ENCODE measurements at places on chromosomes 11 and 22. TPM values are rescaled to one million over a fixed set of nuclear protein-coding genes. Genes with fewer than 3 reads are reported as not detected.

PARVG gene
- 55.5 TPM for total RNA-seq

PDE2A gene
- total RNA-seq = 0.68 TPM

OTOG gene
- total RNA-seq = not detected

SCGB1C1 gene
- not detected for total RNA-seq

ADM2 gene
- 7.0 TPM for total RNA-seq

SLC25A22 gene
- 22.6 TPM for total RNA-seq

C11orf16 gene
- total RNA-seq = not detected

RASGRP2 gene
- 12.5 TPM for total RNA-seq

BIK gene
- 1.4 TPM for total RNA-seq

DNA sequence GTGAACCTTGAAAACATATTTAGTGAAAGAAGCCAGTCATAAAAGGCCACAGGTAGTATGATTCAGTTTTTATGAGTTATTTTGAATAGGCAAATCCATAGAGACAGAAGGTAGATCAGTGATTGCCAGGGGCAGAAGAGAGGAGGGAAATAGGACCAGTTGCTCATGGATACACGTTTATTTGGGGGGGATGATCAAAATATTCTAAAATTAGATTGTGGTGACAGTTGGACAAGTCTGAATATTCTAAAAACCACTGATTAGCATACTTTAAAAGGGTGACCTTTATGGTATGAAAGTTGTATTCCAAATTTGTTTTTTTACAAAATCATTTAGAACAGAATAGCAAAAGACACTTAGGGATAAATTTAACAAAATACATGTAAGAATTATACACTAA lies 28.6 kb downstream of the QSER1 start:
- DNase-seq = no peak

GRCh38 chr11:47021527-47021818 lies 84.9 kb downstream of the CSTPP1 start:
- no peak for DNase-seq

GRCh38 chr11:86726118-86726753 lies 53.8 kb upstream of the ME3 start:
- no peak for DNase-seq

DNA sequence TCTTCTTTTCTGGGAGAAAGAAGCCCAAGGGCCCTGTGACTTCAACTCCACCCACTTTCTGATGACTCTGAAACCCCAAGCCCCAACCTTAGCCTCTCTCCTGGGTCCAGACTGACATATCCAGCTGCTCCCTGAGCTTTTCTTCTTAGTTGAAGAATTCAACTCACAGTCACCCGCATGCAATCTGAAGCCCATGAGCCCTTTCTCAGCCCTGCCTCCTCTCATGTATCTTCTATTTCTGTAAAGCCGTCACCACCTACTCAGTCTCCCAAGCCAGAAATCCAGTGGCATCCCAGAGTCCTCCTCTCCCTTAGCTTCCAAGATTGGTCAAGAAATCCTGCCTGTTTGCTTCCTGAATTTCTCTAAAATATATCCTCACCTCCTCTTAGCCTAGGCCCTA lies 7.1 kb upstream of the TMA7B start:
- DNase-seq = no peak

DNA sequence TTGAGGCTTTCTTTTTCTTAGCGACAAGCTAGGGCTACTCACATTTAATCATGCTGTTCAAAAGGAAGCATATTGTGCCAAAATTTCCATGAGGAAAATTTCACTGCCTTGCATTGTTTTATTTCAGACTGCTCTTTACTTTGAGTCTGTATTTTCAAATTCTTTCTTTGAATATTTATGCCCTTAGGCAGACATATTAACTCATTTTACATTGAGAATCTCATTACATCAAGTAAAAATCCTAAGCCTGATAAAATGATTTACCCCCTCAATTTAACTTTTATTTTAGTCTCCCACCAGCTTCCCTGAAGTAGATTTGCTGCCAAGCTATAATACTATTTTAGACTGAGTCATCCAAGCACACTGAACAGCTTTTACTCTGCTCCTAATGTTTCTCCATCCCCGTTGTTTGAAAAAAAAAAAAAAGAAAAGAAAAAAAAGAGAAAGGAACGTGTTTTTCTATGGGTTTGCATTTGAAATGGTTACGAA lies 189.3 kb upstream of the MTMR2 start:
- no peak for DNase-seq

DNA sequence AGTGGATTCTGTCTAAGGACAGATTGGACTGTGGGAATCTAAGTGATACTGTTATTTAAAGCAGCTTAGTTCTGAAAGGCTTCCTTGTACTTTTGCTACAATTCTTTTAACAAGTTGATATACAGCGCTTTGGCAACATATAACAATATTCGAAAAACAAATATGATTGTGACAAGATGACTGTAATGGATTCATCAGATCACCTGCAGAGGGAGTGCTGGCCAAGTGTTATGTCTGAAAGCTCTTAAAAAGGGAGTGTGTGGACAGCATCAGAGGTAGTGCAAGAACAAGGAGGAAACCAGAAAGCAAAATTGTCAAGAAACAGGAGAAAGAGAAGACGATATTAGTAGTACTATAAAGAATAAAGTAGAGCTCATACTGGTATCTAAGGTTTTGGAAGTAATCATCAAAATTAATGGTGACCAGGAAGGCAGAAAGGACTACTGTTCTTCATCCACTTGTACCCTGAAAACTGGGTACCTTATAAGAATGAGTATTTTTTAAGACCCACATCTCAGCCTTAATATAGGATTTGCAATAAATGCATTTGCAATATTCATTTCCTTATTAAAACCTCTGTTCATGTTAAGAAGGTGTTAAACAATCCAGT lies 1112.0 kb upstream of the CCDC90B start:
- no peak for DNase-seq

DNA sequence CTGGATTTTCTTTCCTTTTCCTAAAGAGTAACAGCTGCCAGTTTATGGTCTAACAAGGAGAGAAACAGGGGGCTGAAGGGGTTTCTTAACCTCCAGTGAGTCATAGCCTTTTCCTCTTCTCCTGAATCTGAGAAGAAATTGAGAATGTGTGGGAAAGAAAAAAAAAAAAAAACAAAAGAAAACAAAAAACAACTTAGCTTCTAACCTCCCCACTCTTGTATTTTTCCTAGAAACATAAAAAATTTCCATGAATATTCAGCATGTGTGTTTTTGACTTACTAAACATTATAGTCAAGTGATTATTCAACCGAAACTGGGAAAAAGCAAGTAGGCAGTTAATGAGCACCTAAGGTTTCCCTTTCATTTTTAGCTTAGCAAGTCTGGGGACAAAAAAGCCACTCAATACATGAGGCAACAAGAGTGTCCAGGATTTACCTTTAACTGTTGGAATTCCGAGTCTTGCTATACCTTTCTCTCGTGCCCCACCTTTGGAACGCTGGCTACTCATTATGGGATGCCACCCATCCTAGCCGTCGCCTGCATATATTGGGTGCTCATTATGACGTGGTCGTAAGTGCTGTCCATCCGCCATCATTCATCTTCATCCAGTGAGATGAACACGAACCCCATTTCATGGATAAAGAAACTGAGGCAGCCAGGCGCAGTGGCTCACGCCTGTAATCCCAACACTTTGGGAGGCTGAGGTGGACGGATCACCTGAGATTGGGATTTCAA lies 2.4 kb downstream of the ASPHD2 start:
- DNase-seq = no peak

- no peak for DNase-seq
Measured at GRCh38 chr11:128914216-128915148, 23.3 kb downstream of the KCNJ5 start.

DNA sequence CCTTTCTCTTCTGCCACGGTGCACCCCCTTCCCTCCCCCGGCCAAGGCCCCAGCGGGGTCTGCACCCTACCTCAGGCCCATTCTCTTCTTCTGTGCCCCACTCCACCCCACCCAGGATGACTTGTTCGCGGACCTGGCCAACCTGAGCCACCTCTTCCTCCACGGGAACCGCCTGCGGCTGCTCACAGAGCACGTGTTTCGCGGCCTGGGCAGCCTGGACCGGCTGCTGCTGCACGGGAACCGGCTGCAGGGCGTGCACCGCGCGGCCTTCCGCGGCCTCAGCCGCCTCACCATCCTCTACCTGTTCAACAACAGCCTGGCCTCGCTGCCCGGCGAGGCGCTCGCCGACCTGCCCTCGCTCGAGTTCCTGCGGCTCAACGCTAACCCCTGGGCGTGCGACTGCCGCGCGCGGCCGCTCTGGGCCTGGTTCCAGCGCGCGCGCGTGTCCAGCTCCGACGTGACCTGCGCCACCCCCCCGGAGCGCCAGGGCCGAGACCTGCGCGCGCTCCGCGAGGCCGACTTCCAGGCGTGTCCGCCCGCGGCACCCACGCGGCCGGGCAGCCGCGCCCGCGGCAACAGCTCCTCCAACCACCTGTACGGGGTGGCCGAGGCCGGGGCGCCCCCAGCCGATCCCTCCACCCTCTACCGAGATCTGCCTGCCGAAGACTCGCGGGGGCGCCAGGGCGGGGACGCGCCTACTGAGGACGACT lies 15.9 kb downstream of the RTN4RL2 start:
- DNase-seq = no peak

GRCh38 chr11:95229199-95229992 lies 1.6 kb downstream of the SESN3 start:
- DNase-seq = no peak

- DNase-seq = no peak
Measured at GRCh38 chr22:19086896-19087295, 35.3 kb downstream of the DGCR2 start.

- no peak for DNase-seq
Measured at GRCh38 chr22:48538291-48538820, 1289.3 kb downstream of the BRD1 start.

- DNase-seq = no peak
Measured at GRCh38 chr11:40295466-40295865, 1164.0 kb downstream of the LRRC4C start.

- DNase-seq = no peak
Measured at GRCh38 chr11:47243454-47243853, 5.2 kb downstream of the ACP2 start.

DNA sequence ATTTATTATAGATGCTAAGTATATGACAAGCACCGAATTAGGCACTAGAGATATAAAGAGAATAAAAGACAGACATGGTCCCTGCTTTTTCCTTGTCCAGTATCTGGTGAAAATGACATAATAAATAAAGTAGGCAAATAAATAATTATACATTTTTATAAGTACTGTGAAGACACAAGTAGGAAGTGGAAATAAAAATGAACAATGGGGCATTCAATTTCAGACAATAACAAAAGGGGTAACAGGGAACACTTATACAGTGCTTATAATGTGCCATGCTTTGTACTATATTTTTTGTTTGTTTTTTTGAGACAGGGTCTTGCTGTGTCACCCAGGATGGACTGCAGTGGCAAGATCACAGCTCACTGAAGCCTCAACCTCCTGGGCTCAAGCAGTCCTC lies 4.3 kb downstream of the KBTBD3 start:
- DNase-seq = no peak

DNA sequence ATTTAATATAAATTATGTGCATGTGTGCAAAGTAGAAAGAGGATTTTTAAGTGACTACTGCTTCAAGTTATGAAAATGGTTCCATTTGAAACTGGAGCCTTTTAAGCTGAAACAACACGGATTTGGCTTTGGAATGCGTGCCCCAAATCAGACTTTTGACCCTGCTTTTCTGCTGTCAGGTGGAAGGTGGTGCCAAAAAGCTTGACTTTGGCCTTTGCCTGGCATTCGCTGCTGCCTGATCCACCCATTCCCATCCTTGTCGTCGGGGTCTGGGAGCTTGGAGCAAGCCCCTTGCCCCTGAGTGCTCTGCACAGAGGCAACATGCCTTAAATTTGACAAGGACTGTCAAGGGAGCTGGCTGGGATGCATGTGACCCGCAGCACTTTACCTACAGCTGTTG lies 335.3 kb upstream of the SYN3 start:
- no peak for DNase-seq

Data from activated naive CD4-positive, alpha-beta T cell treated with anti-CD3 and anti-CD28 coated beads, Interleukin-2, amount 50 U/mL, for 72 hours (primary cell).